ENCODE measurements at places on chromosomes 1 and 21.

DNA sequence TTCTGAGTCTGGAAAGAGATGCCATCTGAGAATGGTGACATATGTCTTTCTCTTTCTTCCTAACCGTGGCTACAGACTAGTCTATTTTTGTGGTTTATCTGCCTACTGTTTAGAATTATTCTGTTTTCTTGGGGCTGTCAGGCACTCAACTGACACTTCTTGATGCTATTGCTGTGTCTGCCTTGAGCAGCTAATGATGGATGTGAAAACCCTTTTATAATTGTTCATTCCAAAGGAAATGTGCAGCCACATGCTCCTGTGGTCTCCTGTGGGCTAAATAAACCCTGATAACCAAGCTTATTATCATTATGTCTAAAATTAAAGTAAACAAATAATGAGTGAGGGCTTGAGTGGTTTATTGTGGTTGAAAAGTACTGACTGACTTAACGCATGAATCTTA lies 52.7 kb upstream of the CXADR start:
- no peak for DNase-seq

GRCh38 chr1:170562646-170563338 lies 30.8 kb downstream of the GORAB start:
- DNase-seq, result no peak

GRCh38 chr1:107840725-107841124 lies 124.3 kb downstream of the VAV3 start:
- DNase-seq, result no peak

DNA sequence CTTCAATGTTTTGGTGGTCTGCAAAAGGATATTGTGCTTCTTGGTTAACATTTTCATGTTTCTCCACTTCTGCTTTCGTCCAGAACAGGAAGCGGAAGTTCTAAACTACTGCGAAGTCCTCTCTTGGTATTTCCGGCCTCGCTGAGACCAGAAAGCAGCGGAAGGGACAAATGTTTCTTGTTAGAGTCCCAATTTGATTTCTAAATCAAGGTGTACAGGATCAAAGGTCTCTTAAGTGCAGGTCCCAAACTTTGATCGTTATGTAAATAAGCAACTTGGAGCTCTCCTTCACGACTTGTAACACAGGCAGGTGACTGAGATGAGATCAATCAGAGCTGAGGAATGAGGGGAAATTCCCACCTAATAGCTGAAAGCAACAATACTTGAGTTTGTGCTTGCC lies 40.1 kb upstream of the HMCN1 start:
- DNase-seq, result no peak

GRCh38 chr1:38071312-38072256 lies 25.0 kb upstream of the POU3F1 start:
- no peak for DNase-seq

GRCh38 chr1:89686520-89686919 lies 53.6 kb downstream of the LRRC8C start:
- DNase-seq, result no peak

GRCh38 chr1:80506216-80506615 lies 1294.5 kb upstream of the ADGRL2 start:
- no peak for DNase-seq

DNA sequence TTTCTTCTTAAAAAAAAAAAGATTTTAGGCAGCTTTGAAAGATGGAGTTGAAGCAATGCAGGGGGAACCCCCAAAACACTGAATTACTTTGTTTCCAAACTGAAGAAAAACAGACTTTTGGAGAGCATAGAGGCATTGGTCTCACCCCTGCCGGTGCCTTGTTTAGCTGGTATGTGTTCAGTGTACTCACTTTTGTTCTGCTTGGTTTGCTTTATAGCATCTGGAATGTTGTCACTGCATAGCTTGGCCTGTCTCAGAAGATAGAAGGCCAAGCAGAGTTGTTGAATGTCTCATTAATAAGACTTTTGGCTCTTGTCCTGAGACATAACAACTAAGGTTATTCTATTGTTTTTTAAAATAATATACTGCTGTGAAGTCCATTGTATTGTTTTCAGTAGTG lies 6.9 kb downstream of the THRAP3 start:
- DNase-seq, result no peak

DNA sequence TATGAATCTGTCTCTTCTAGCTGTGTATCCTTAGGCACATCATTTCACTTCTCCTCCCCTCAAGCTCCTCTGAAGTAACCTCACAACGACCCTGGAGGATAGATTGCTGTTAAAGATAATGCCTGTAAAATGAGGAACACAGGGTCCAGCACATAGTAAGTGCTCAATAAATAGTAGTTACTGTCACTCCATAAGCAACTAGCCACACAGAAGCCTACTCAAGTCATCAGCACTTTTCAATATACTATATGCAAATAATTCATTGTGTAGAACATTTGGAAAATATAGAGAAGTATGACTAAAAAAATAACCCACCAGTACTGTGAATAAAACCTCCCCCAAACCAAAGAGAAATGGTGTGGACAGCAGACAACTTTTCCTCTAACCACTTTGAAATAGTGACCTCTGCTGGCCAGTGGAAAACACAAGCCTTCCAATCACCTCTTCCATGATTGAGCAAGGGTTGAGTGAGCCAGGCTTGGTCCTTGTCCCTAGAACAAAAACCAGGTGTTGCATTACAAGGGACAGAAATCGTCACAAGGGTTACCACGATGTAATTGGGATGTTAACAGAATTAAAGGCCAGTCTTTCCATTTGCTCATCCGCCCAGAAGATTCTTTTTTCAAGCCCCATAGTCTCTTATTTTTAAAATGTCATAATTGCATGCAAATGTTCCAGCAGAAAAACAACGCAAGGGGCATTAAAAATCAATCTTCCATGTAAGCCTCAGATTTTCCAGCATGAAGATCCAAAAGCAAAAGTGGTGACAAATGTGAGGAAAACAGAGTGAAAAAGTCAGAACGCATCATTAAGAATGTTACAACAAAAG lies 15.7 kb upstream of the GLIS1 start:
- DNase-seq, result no peak

DNA sequence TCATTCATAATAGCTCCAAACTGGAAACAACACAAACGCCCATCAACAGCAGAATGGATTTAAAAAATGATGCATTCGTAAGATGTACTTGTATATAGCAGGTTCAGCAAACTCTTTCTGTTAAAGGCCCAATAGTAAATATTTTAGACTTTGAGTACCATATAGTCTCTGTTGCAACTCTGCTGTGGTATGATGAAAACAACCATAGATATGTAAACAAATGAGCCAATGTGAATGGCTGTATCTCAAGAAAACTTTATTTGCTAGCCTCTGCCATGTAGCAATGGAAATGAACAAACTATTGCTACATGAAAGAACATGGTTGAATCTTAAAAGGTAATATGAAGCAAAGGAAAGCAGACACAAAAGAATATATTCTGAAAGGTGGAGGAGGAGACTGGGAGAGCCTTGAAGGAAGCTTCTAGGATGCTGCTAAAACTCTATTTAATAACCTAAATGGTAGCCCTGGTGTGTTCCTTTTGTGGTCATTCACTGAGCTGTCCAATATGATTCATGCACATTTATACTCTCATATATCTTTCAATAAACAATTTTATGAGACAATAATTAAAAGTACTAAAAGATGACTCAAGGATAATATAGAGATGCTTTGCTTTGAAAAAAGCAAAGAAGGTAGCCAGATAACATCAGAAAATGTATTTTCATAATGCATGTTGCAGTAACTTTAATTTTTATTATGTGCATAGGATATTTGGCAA lies 29.1 kb upstream of the FMO3 start:
- DNase-seq, result no peak

- no peak for DNase-seq
These were observed 27.9 kb downstream of the RBM11 start for GRCh38 chr21:14243874-14244273.

GRCh38 chr1:24089743-24090555 lies 22.0 kb downstream of the MYOM3 start:
- DNase-seq, result no peak

DNA sequence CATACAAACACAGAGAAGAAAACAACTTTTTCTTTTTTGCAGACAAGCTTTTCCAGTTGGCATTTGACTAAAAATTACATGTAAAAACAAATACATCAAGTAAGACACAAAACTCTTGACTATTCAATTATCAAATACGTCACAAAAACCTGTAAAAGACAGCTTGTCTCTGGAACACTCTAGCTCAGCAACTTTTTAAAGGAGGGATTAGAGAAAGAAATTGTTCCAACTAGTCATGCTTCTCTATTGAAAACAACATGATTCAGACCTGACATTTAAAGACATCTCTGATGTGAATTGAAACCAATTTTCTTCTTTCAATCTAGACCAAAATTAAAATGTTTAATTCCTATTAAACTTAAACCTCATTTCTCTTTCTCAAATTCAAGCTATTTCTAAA lies 30.3 kb downstream of the SMYD3 start:
- DNase-seq, result no peak

DNA sequence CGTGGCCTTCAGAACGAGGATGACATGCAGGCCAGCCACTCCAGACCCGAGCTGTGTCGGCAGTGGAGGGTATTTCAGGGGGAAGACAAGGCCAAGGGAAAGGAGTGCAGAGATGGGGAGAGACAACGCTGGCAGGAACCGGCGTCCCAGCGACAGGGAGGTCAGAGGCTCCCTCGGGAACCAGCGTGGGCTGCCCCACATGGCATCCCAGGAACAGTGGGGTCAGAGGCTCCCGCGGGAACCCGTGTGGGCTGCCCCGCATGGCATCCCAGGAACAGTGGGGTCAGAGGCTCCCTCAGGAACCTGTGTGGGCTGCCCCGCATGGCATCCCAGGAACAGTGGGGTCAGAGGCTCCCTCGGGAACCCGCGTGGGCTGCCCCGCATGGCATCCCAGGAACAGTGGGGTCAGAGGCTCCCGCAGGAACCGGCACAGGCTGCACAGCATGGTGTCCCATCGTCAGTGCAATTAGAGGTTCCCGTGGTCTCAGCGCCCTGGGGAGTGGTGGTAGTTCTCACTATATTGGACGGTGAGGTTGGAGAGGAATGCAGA lies 43.0 kb downstream of the SLC19A1 start:
- no peak for DNase-seq

DNA sequence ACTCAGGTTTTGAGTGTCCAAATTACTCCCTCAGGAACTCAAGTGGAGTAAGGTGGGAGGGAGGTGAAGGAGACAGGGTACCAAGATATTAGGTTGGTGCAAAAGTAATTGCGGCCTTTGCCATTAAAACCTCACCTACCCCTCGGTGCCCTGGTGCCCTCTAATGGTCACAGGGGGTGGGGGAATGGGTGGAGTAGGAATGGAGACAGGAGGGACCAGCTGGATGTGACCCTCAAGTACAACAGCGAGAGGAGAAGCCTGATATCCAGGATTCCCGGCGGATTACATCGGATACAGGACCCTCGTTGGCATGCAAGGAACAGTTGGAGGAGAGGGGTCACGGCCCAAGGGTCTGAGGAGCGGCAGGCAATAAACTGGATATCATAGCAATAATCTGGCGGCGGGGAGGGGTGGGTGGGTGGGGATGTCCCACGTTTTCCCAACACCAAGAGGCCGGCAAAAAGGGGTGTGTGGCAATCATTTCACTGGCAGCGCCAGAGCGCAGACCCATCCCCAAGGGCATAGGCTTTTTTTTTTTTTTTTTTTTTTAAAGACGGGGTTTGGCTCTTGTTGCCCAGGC lies 4.3 kb upstream of the ZBTB7B start:
- DNase-seq, result no peak

- no peak for DNase-seq
These were observed 10.4 kb downstream of the NR5A2 start for GRCh38 chr1:200037904-200038303.

- DNase-seq, result no peak
These were observed 84.2 kb downstream of the PRDM16 start for GRCh38 chr1:3153197-3153596.

DNA sequence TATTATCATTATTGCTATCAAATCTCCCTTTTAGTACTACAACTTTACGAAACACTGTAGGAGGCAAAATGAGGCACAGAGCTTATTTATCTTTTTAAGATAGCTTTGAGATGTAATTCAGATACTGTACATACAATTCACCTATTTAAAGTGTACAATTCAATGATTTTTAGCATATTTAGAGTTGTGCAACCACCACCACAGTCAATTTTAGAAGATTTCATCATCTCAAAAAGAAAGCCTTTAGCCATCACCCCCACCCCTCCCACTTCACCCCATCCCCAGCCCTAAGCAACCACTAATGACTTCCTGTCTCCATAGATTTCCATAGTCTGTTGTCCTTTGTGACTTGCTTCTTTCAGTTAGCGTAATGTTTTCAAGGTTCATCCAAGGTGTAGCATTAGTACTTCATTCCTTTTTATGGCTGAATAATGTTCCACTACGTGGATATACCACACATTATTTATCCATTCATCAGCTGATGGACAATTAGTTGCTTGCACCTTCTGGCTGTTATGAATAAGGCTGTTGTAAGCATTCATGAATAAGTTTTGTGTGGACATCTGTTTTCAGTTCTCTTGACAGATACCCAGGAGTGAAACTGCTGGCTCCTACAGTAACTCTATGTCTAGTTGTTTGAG lies 9.4 kb upstream of the CAPN9 start:
- no peak for DNase-seq

GRCh38 chr1:224616756-224617409 lies 766 bp downstream of the CNIH3 start:
- no peak for DNase-seq

GRCh38 chr21:14742119-14742518 lies 196.0 kb upstream of the SAMSN1 start:
- DNase-seq, result no peak

- no peak for DNase-seq
These were observed 70.3 kb downstream of the PIK3CD start for GRCh38 chr1:9721606-9722377.

- DNase-seq, result no peak
These were observed 712.0 kb upstream of the PRMT6 start for GRCh38 chr1:106344494-106344893.

DNA sequence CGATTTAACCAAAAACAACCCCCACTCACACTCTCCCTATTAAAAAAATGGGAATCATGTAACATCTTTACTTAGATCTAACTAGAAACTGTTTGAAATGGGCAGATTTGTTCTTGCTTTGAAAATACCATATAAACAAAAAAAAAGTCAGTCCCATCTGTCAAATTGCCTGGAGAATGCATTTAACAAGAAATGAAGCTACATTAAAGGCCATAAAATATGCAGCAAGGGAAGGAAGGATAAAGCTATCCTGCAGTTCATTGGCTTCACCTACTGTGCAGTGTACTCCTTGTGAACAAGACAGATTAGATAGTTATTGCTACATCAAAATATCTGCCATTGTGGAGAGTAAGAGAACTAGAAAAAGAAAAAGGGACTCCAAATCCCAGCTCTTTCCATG lies 160.5 kb downstream of the LRRC7 start:
- no peak for DNase-seq

- DNase-seq, result no peak
These were observed 534.3 kb upstream of the OLFM3 start for GRCh38 chr1:102531036-102531435.

DNA sequence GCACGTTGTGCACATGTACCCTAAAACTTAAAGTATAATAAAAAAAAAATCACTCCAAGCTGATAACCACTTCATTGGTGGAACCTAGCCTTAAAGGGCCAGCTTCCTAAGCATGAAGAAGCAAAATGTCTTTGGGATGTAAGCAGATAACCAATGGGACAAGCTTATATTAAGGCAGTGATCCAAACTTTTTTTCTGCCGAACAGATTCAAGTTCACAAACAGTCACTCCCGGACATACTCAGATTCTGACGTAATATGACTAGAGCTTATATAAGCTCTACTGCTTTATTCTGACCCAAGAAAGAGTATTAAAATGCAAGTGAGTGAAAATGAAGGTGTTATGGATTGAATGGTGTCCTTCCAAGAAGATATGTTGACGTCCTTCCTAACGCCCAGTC lies 44.9 kb upstream of the HIVEP3 start:
- no peak for DNase-seq
